ENCODE measurements at places on chromosomes 7 and 10. TPM values are rescaled to one million over a fixed set of nuclear protein-coding genes. Genes with fewer than 3 reads are reported as not detected.

HTR7 gene
- total RNA-seq: 0.92 TPM

PHKG1 gene
- 0.88 TPM for total RNA-seq

ELMO1 gene
- 4.0 TPM for total RNA-seq

WEE2 gene
- not detected for total RNA-seq

Data from esophagus mucosa (tissue), 1 donor.